GDM1 (cell line): ENCODE measurements at places on chromosomes 5 and 9.

DNA sequence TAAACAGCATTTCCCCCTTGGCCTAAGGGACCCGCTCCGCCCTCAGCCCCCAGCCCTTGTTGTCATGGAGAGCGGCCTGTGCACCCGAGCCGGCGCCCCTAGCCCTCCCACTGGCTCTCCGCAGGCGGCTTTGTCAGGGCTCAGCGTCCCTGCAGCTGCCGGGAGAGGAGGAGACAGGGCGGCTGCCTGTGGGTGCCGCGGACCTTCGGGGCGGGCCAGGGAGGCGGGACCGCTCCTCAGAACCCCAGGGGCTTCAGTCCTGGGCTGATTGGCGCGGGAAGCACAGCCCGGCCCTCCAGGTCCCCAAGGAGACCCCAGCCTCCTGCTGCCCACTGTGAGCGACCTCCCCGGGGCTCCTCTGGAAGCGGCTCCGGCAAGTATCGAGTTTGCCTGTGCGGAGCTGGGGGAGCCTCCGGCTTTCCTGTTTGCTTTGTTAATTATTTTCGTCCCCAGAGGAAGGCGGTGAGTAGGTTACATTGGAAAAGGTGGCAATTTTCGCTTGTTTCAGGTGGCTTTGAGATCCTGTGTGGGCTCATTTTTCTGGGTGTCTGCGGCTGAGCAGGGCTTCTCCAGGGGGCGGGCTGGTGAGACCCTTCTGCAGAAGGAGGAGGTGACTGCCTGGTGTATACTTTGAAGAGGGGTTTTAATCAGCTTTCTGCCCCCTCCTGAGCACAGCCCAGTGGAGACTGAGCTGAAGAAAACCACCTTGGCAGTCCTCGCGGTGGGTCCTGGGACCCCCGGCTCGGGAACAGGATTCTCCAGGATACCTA lies at the start of gene FGD3:
FGD3 (plus strand) TSS at position 256 of the 770 bp plus-strand sequence. CDS start 28,734 bp downstream, outside the sequence.
- DNase-seq = no peak

- DNase-seq = no peak
Measured at GRCh38 chr5:123710031-123710430, 198.1 kb downstream of the CSNK1G3 start.

GRCh38 chr5:138658676-138659075 lies 83.5 kb upstream of the HSPA9 start:
- no peak for DNase-seq

DNA sequence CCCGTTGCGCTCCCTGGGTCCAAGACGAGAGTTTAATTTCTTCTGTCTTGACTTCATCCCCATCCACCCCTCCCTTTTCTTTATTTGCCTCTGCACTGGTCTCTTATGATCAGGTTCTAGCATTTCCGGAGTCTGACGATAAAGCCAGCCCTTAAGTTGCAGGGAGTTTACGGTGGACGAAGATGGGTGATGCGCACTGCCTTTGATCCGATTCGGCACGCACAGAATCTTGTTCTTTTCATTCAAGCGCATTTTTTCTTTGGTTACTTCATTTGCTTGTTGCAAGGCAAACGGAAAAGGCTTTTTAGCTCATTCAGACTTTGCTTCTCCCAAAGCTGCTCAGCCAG lies 488 bp upstream of the MCTP1 start:
- DNase-seq = no peak

DNA sequence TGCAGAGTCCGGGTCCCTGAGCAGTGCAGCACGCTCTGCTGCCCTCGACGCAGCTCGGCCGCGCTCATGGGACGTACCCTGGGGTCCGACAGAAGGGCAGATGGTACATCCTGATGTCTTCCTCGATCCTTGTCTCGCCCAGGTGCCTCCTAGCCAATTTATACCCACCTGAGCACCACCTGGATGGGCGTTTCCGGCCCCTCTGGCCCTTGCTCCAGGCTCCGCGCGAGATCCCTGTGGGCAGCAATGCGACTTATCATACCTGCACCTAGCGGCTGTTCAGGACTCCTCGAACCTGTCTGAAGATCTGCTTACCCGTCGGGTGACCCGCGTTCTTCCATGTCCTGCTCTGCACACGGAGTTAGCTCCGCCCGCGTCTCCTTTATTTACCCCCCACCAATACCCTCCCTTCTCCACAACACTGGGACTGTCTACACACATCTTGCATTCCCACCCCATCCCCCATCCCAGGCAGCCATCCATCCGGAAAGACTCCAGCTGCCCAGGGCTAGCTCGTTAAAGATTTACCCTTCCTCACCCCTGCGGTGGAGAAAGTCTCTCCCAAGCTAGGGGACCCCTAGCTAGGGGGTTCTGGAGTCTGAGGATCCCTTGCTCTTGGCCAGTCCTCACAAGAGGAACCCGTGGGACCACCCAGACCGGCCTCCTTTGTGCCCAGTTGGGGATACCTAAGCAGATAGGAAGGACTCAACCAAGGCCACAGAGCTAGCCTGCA lies at the start of gene KIF12:
KIF12 (minus strand) TSS at position 357 of the 733 bp plus-strand sequence; CDS start at position 341, 16 bp downstream.
- no peak for DNase-seq

DNA sequence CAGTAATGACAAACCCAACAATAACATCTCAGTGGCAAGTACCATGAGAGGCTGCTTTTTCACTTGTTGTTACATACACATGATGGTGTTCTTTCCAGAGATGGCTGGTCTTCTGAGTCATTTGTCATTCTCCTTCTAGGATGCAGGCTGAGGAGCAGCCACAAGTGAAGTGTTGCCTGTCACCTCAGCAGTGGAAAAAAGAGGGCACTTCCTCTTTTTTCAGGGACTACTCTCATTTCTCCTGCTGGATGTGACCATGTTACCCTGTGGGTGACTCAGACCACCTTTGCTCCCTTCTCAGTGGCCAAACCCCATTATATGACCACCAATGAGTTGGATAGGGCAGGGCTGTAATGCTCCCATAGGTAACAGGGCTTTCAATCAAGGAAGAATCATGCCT lies 587.0 kb upstream of the ADAMTS16 start:
- no peak for DNase-seq
